ENCODE measurements at places on chromosomes 5 and 9. TPM values are rescaled to one million over a fixed set of nuclear protein-coding genes. Genes with fewer than 3 reads are reported as not detected.

- peaks cover 36% of the 10 kb centered on the region for H3K27me3 ChIP-seq
- no peaks in the 10 kb centered on the region for H3K36me3 ChIP-seq
- peaks cover 8% of the 10 kb centered on the region for H3K4me1 ChIP-seq
- DNase-seq: no peak
Observed at GRCh38 chr9:21554813-21555212, 72.7 kb upstream of the IFNE start.

DNA sequence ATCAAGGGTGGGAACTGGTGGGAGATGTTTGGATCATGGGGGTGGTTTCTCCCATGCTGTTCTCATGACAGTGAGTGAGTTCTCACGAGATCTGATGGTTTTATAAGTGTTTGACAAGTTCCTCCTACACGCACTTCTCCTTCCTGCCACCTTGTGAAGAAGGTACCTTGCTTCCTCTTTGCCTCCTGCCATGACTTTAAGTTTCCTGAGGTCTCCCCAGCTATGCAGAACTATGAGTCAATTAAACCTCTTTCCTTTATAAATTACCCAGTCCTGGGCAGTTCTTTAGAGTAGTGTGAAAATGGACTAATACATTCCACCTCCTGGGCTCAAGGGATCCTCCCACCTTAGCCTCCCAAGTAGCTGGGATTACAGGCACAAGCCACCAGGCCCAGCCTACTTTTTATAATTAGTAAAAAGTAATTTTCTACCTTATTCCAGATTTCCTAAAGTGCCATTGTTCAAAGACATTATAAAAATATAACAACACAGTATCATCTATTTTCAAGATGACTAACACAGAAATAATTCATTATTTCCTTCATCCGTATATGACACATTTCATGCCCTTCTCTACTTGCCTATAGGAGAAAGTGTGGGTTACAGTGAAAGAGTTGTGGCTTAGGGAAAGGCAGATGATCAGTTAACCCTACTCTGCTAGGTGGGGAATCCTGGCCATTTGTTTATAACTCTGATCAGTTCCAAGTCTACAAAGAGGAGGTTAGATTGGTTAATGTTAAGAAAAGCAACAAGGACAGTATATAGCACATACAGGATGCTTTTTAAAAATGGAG is 99.9 kb downstream of the TTC39B start:
- no peak for DNase-seq
- H3K27ac ChIP-seq: no peak overlapping the region
- H3K36me3 ChIP-seq: peaks cover 22% of the 10 kb centered on the region
- H3K4me1 ChIP-seq: peaks cover 8% of the 10 kb centered on the region

- H3K27ac ChIP-seq: no peak overlapping the region
- no peaks in the 10 kb centered on the region for H3K27me3 ChIP-seq
- H3K4me3 ChIP-seq: peak overlapping the region; percentile 70
- peaks cover 6% of the 10 kb centered on the region for H3K4me1 ChIP-seq
- peak; percentile 76 for DNase-seq
Observed at GRCh38 chr5:139543423-139543991, 17.6 kb upstream of the UBE2D2 start.

The FABP6 gene
- polyA plus RNA-seq: not detected

The SKIC3 gene
- polyA plus RNA-seq: 36.5 TPM

GRCh38 chr5:138471052-138471361 is 5.7 kb downstream of the EGR1 start:
- H3K36me3 ChIP-seq: no peaks in the 10 kb centered on the region
- no peak overlapping the region for H3K27ac ChIP-seq
- H3K4me3 ChIP-seq: peak overlapping the region; percentile 90
- peaks cover 25% of the 10 kb centered on the region for H3K4me1 ChIP-seq
- DNase-seq: no peak

DNA sequence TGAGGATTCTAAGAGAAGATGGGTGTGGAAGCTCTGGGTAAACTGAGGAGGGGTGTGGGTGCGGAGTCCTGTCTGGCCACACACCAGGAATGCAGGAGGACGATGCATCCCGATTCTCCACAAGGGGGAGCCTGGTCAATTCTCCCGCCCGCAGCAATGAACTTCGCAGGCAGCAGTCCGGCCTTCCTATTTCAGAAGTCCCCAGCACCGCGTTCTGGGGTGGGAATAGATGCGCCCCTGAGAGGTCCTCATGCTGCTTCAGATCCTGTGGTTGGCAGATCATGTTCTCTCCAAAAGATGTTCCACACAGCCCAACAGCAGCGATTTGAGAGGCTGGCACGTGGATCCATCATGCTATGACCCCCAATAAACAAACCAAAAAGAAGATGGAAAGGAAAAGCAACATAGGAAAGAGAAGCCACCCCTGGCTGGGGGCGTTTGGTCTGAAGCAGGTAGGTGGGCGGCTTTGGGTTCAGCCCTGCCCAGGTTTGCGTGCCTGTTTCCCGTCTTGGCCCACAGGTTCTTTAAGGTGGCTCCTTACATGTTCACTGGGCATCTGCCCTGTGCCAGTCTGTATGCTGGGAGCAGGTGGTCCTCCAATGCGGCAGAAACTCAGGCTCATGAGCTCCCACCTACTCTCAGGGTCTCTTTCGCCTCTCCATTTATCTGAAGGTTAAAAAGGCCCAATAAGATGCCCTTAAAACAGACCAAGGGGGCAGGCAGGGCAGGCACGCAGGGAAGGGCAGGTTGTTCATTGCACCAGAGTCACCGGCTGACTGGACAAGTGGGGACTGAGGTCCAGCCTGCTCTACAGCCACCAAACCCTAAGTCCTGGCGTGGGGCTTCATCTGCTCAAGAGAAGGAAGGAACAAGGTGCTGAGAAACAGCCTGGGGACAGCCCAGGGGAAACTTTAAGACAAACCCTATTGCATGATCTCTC is 171.6 kb downstream of the PAX5 start:
- H3K27ac ChIP-seq: no peak overlapping the region
- H3K4me1 ChIP-seq: peaks cover 59% of the 10 kb centered on the region
- H3K27me3 ChIP-seq: no peaks in the 10 kb centered on the region
- DNase-seq: no peak
- no peak overlapping the region for H3K4me3 ChIP-seq

DNA sequence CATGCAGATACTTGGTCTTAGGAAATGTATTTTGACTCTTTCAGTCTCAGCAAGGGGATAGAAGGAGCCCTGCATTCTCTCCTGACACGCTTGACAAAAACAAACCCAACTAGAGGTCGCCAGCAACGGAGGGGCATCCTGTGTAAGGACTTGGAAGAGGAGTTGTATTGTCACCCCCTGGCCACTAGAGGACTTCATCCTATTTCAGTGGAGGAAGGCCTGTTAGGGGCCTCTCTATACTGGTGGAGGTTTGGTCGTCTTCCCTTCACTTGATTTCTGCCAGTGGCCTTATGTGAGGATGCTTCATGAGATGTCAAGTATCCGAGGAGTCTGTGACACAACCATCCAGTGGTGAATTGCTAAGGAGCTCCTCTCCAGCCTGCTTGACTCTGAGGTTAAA is 122.8 kb upstream of the STC2 start:
- no peak for DNase-seq
- H3K27me3 ChIP-seq: no peaks in the 10 kb centered on the region
- no peak overlapping the region for H3K4me3 ChIP-seq
- no peaks in the 10 kb centered on the region for H3K36me3 ChIP-seq
- H3K4me1 ChIP-seq: no peaks in the 10 kb centered on the region

All from naive B cell (primary cell).